Panc1 (cell line): ENCODE measurements at places on chromosomes 16 and 17. TPM values are rescaled to one million over a fixed set of nuclear protein-coding genes. Genes with fewer than 3 reads are reported as not detected.

DNA sequence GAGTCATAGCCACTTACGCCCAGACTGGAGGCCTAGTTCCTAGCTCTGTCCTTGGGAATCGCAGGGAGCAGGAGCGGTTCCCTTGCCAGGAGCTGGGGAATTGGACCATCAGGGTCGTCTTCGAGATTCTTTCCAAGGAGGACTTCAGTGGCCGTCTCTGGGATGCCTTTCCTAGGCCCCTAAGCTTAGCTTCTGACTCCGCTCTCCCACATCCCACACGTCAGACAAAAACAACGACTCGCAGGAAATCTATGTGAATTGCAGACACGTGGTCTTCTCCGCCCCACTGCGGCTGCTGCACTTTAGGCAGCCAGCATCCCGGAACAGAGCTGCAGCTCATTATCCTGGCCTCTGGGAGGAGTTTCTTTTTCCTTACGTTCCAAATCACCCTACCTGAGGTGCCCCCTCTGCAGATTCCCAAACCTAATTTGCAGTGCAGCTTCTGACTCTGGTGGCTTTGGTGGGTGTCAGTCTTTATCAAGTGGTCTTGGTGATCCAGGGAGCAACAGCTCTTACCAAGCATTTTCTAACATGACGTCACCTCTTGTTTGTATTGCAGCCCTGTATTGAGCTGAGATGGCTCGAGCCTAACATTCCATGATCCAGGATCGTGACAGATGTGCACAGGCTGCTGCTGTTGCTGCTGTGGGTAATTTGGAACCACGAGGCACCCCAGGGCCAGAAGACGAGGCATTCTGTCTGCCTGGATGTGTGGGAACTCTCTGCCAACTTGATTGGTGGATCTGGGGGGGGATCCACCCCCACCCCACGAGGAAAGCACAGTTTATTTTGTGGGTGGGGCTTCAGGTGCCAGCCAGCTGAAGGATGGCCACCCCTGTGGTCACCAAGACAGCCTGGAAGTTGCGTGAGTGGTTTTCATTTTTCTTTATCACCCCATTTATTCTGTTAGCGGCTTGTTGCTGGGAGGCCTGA, 1.1 kb downstream of the KATNB1 start:
- no peak for DNase-seq

GRCh38 chr17:81727324-81728031, 15.4 kb downstream of the SLC25A10 start:
- no peak for DNase-seq

DNA sequence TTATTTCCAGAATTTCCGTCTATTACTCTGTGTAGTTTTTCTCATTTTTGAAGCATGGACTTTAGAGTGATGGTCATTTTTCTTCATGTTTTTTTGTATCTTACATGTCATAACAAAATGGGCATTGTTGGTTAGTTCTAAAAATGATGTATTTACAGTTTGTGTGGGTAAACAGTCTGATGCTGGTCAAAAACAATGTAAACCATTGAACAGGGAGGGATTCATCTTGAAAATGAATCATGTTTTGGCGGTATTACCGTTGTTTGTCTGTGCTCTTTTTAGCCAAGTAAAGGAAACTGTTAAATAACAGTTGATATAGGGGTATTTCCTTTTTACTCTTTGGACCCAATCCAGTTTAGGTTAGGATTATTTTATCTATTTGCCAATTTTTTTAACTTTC, 315.8 kb downstream of the BCAS3 start:
- DNase-seq = no peak

DNA sequence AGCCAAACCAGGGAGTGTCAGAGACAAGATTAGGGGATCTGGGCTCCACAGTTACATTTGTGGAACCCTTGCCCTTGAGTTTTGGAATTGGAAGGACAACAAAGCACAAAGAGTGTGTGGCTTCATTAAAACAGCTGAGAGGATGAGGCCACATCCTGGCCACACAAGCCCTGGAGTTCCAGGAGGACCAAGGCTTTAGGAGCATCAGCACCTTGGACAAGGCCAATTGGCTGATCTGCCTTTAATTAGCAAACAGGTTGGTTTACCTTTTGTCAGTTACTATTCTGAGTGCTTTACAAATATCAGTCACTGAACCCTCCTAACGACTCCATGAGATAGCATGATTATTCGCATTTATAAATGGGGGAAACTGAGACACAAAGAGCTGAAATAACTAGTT, 54.7 kb downstream of the SLC6A2 start:
- DNase-seq = no peak

DNA sequence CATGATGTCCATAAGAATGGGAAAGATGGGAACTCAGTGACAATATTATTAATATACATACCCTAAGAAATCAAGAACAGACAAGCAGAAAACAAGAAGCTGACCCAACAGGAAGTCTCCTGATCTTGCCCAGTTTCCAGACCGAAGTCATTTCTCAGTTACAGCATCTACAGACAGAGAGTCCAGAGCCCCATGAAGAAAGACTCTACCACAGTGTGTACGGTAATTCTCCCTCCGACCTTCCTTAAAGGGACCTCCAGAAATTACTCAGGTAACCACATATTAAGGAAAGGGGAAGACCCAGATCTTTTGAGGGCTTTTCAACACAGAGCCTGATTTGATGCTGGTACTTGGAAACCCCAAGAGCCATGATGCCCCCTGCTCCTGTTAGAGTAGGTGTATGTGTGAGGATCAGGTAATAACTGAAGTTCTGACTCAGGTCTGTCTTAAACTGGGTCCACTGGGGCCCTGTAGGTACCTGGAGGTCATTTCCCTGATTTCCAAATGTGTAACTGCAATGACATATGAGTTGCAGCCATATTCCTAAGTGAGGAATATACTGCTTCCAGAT, 132.4 kb downstream of the ABCA8 start:
- DNase-seq = no peak

- DNase-seq = no peak
Observed at GRCh38 chr17:30958187-30958586, 12.7 kb upstream of the RNF135 start.

DNA sequence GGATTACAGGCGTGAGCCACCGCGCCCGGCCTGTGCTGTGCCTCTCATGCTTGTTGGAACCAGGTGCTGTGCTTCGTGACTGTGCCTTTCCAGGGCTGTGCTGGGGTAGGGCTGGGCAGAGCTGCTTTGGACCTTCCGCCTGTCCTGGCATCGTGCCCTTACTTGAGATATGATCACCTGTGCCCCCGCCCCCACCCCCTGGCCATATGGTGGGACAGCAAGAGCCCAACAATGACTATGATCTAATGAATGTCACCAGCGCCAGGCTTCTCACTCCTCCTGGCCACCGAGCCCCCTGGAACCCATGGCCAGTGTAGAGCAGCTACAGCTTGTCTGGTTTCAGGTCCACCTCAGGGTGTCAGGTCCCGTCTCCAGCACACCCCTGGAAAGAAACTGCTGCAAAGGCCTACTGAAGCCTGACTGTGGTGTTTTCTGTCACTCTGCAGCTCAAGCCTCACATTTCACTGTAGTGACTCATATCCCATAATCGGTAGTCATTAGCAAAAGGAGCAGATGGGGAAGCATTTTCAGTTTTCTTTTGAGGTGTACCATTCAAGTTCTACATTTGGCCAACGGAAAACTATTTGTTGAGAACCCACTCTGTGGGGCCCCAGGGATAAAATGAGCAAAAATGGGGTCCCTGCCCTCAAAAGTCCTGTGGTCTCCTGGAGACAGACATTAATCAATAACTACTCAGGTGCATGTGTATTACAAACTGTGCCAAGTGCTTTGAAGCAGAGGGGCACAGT, 22.1 kb downstream of the FCSK start:
- DNase-seq = no peak

The PLLP gene
- 0.72 TPM for total RNA-seq

GRCh38 chr17:40648384-40648968, 858 bp upstream of the SMARCE1 start:
- DNase-seq = no peak

DNA sequence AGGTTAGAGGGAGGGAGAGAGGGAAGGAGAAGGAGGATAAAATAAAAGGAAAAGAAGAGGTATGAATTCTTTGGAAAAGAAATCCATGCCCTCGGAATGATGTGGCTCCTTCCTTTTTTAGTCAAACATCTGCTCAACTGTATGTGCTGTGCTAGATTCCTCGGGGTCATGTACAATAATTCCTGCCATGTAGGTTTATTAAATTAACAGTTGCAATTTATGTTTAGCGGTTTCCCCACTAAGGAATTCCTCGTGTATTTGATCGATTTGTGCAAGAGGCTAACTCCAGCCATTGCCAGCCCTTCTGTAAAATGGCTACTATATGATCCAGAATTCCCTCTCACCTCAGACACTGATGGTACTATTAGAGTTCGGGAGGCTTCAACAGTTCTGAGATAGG, 83.0 kb upstream of the TBX2 start:
- DNase-seq = no peak

DNA sequence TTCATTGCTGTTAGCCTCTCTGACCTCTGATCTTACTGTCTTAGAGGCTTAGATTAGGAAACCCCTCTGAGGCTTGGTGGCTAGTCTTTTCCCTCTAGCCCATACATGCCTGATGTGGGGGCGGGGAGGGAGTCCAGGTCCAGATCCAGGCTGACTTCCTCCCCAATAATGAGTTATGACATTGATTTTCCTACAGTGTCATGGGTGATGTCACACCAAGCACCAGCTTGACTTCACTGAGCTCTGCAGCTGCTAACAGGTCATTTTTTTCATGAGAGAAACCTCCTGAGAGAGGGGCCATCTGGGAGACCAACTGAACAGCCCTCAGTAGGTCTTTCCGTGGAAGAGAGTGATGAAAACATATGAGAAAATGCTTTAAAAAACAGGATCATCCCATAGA, 180.2 kb upstream of the N4BP1 start:
- no peak for DNase-seq

DNA sequence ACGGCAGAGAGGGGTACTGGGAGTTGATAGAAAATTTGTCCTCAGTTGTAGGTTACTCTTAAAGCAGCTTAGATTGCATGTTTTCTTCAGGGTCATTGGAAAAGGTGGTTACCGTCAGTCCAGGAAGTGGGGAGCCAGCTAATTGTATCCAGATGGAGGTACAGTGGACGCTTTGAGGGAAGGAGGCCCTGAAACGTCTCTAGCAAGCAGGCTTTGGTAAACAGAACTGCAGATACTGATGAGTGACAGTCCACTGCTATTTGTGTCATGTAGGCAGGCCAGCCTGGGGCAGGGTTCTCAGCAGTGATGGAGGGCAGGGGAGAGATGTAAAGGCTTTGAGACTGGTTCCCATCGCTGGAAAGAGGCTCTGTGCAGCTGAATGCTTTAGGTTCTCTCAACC, 30.2 kb upstream of the ST6GALNAC1 start:
- DNase-seq = no peak

The TBC1D3 gene
- total RNA-seq = not detected

DNA sequence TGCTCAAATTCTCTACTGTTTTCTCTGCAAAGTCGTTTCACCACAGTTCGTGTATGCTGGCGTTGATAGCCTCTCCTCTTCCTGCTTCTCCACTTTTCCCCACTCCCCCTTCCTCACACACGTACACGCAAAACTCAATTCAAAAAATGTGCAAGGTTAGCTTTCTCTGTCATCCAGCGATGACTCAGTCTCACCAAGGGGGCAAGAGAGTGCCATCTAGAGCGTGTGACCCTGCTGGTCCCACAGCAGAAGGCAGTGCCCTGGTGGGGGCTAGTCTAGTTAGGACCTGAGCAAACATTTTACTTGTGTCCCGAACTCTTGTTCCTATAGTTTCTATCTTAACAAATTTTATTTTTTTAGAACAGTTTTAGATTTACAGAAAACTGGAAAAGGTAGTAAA, 121.2 kb upstream of the CHMP6 start:
- no peak for DNase-seq

- DNase-seq = no peak
Observed at GRCh38 chr16:11386054-11386680, 40.9 kb downstream of the RMI2 start.

The KRT33B gene
- not detected for total RNA-seq

DNA sequence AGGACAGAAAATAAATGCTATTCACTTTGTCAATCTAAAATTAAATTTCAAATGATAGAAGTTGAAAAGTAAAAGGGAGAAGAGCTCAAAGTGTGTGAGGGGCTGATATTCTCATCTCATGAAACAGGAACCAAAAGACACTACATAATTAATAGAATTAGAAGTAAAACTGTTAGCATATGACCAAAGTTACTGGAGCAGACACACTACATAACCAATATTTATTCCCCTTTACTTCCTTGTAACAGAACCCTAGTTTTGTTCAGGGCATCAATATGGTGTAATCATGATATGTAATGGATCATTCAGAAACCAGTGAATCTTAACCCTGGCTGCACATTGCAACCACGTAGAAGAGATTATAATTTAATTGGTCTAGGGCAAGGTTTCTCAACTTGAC, 109.5 kb upstream of the SIAH1 start:
- DNase-seq = no peak

- no peak for DNase-seq
Observed at GRCh38 chr16:48384520-48385252, 527 bp downstream of the SIAH1 start.

The DBNDD1 gene
- total RNA-seq = 32.3 TPM

GRCh38 chr17:57788725-57789124, 43.6 kb upstream of the CCDC182 start:
- no peak for DNase-seq

- no peak for DNase-seq
Observed at GRCh38 chr17:67239597-67239996, 5.4 kb downstream of the HELZ start.

DNA sequence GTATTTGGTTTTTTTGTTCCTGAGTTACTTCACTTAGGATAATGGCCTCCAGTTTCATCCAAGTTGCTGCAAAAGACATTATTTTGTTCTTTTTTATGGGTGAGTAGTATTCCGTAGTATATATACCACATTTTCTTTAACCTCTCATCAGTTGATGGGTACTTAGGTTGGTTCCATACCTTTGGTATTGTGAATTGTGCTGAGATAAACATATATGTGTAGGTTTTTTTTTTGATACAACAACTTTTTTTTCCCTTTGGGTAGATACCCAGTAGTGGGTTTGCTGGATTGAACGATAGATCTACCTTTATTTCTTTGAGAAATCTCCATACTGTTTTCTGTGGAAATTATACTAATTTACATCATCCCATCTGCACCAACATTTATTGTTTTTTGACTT, 6.8 kb downstream of the EFCAB13 start:
- no peak for DNase-seq

The MGAT5B gene
- total RNA-seq = 34.9 TPM

DNA sequence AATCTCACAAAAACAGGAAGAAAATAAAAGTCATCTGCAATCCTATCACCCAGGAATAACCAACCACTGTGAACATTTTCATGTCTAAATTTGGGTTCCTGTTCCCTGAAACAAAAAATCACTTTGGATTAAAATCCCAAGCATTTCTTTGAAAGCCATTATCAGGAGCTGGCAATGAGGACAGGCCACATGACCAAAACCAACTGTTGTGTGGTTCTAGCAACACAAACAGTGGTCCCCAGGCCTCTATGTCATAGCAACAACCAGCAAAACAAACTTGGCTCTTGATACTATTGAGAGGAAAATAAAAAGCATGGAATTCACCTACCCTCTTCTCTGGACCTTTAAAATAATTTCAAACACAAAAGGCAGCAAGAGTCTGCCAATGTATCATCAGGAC, 252.5 kb downstream of the SLC39A11 start:
- no peak for DNase-seq

The GPR142 gene
- not detected for total RNA-seq

GRCh38 chr16:72072514-72073342, 9.7 kb downstream of the HPR start:
- DNase-seq = no peak
